ENCODE measurements at places on chromosomes 11 and 22.

GRCh38 chr11:82858556-82859091, 41.6 kb downstream of the PRCP start:
- DNase-seq = no peak

GRCh38 chr11:69295079-69295994, 1.4 kb downstream of the MYEOV start:
- DNase-seq = no peak

DNA sequence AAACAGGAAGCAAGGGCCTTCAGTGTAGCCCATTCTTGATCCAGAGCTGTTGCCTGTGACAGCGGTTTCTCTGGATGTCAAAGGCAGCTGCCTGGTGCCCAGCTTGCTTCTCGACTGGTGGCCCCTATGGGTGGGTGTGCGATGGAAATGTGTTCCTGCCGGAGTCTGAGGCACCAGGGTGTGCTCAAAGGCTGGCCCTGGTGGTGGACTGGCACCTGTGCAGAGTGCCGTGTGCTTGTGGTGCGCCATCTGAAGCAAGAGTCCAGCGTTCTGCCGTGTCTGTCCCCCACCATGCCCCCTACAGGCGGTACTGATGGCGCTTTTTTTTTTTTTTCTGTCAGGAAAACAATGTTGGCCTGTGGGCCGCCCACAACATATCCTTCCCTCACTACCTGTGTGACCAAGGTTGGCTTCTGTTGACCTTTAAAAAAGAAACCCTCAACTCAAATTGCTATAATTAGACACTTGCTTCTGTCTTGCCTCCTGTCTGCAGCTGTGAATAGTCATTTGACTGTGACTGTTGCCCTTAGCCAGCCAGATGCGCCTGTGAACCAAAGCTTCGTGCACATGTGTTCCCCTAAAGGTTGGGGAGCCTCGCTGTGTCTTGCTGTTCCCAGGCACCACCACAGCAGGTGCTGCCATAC, 4.7 kb upstream of the RANBP1 start:
- no peak for DNase-seq

DNA sequence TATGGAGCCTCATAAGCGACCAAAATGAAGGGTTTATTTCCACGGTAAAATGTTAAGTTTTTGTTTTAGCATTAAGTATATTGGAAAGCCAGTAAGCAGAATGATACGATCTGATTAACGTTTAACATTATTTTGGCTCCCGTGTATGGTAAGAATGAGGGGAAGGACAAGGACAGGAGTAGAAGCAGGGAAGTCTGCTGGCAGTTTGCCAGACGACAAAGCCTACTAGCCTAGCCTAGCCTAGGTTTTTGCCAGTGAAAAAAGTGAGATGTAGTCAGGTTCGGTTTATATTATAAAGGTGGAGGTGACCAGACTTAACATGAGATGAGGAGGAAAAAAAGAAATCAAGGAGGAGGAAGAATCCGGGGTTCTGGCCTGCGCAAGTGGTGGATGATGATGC, 78.9 kb upstream of the ARHGAP32 start:
- DNase-seq = no peak

DNA sequence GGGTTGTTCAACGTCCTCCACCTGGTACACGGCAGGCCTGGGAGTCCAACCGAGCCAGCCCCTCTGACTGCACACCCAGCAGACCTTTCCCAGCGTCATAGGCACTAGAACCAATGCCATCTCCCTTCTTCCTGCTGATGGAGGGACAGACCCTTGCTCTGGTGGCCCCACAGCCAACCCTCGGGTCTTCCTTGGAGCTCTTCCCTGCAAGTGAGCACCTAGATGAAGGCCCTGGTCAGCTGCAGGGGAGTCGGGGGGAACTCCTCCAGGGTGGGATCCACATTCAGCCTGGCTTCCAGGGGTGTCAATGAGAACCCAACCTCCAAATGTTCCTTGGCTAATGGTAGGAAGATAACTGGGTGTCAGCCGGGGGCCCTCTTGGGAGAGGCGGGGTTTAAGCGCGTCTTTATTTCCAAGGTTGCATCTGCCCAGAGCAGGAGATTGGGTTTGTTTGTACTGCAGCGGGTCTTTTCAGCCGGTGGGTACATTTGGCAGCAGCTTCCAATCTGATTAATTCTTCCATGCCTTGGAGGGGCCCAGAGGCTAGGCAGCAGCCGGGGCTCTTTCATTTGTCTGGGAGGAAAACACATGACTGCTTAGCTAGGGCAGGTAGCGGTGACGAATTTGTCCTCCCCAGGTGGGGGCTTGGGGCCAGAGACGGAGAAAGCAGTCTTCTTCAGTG, 56.0 kb upstream of the SHISAL1 start:
- DNase-seq = no peak

DNA sequence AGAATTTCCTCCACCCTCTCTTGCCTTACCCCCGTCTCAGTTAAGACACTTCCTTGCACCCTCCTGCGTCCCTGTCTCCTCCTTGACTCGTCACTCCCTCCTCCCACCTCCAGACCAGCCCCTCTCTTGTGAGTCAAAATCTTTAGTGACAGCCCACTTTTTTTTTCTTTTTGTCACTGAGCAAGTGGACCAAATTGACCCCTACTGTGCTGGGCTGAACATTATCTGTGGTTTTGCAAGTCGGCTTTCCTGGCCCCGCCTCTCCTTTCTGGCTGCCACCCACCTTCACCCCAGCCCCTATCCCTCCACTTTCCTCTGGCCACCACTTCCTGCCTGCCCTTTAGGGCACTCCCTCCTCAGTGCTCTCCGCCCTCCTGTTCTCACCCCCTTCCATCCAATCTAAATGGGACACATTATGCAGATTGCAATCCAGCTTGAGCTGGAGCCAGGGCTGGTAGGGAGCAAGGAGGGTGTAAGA, at the start of gene APLNR:
APLNR (minus strand) TSS at position 47 of the 478 bp plus-strand sequence. CDS start 246 bp downstream, outside the sequence.
- DNase-seq = no peak

DNA sequence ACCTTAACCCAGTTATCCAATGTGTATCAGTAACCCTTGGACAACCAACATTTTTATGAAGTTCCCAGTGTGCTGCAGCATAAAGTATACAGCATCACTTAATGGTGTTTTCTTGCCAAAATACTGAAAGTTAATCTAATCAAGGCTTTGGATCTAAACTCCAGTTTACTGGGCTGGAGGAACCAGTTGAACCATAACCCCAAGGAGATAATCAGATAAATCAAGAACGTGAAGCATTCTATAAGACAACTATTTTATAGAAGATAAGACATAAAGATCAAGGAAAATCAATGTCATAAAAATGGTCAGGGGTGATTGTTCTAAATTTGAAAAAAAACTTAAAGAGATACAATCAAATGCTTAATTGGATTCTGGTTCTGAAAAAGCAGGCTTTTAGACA, 2.3 kb upstream of the OSBP start:
- DNase-seq = no peak

DNA sequence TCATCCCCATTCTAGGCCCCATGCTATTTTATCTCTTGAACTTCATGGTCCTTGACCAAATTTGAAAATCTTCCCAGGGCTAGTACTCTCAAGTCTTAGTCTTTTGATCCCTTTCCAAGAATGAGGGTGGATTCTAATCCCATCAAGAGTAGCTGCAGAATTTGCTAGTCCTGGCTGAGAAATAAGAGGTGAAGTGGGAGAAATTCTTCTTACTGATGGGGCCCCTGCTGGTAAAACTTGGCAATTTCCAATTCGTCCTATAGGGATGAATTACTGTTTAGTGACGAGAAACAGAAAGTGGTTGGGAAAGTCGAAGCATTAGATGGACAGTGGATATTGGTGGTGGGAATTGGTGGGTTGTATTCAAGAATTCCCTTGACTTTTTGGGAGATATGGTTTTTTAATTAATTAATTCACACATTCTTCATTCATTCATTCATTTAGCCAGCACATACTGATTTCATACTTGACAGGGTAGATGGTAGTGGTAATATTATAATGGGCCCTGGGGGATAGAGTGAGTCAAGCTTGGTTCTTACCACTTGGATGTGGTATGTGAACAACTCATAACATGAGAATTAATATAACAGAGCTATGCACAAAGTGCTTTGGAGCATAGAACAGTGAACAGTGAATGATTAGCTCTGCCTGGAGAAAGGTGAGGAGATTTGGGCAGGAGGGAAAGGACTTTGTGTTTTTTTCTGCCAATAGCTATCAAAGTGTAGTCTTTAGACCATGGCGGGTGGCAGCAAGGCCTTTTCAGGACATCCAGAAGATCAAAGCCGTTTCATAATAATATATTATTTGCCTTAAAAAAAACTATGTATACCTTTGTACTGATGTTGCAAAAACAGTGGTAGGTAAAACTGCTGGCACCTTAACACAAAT, 103.8 kb downstream of the STIM1 start:
- no peak for DNase-seq

- DNase-seq = no peak
These were observed 7.1 kb downstream of the SNU13 start for GRCh38 chr22:41681616-41682015.

GRCh38 chr11:74070723-74071492, 62.0 kb upstream of the UCP3 start:
- DNase-seq = no peak
